ENCODE measurements at places on chromosomes 7 and 10. TPM values are rescaled to one million over a fixed set of nuclear protein-coding genes. Genes with fewer than 3 reads are reported as not detected.
A peak's percentile ranks its signal among the peaks of the same experiment; 100 is the strongest.

GRCh38 chr10:99993701-99994689 is 15.8 kb downstream of the DNMBP start:
- DNase-seq = peak; percentile 30

DNA sequence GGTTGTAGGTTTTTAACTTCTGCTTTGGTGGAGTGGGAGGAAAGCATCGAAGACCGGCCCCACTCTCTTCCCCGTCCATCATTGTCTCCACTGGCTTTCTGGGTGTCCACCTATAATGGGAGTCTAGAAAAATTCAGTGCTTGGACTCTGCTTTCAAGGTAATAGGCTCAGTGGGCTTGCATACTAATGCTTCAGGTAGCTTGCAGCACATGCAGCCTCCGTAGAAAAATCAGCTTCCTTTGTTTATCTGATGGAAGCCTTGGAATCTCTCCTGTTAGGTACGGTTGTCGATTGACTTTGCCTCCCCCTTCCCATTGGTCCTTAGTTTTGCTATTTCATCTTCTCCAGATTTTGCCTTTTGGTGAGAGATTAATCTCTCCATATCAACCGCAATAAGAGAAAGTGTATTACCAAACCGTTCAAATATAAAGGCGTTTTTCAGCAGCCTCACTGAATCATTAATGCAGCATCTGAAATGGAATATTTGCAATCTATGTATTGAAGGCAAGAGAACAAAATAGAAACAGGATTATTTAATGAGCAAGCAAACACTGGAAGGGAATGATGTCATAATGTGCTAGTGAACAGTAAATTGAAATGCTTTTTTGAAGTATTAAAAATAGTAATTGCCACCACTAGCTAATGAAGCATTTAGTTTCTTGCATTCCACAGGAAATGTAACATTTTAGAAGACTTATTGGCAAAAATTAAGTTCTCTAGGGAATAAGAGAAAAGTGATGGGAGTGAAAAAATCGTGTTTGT is 944 bp downstream of the AVL9 start:
- no peak for DNase-seq

- no peak for DNase-seq
These were observed 1.0 kb upstream of the PAX2 start for GRCh38 chr10:100744136-100744986.

DNA sequence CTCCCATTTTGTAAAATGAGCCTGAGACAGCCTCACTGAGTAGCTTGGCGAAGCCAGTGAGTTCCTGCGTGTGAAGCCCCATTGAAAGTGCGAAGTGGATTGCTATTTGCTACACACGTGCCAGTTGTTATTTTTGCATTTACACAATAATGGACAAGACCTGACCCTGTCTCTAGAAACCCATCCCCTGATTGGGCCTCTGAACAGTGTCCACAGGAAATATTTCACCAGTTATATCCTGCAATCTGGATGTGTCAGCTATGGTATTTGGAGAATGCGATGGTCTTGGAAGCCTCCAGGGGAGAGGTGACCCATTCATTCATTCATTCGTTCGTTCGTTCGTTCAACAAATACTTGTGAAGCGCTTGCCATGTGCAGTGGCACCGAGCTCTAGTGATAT is 37.1 kb downstream of the COL13A1 start:
- DNase-seq = no peak

- no peak for DNase-seq
These were observed 36.8 kb downstream of the AFAP1L2 start for GRCh38 chr10:114367351-114368056.

DNA sequence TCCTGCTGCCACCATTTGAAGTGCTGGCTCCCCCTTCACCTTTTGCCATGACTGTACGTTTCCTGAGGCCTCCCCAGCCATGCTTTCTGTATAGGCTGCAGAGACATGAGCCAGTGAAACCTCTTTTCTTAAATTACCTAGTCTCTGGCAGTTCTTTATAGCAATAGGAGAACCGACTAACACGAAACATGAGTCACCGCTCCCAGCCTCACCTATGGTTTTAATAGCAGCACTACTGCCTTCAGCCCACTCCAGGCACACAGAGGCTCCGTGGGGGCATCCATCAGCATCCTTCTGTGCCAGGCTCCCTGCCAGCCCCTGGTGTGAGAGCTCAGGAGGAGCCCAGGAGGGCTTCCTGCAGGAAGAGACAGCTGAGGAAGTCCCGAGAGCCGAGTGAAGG is 5.5 kb upstream of the ZNF316 start:
- DNase-seq = no peak

DNA sequence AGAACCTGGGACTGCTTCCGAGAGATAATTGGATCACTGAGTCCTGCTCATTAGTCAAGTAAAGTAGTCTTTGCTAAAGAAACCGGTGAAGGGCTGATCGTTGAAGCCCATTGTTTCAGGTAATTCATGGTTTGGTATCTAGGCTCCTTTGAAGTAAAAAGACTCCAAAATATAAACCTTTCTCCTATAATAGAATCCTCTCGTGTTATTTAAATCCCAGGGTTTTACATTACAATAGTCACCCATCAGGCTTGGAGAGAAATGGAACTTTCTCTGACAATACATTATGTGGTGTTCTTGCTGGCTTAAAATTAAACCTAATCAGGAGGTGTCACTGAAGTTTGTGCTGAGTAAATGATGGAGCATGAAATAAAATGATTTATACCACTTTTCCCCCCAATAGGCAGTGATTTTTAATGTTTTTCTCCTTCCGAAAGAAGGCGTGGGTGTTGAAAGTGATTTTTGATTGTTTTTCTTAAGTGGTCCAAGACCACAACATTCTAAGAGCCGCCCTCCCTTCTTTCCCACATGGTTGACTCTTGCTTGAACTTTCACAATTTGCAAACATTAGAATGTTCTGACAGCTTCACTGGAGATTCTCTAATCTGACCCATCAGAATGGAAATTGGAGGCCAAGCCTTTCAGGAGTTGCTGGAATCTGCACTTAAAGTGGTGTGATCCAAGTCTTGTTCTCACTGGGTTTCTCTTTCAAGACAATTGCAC is 44.2 kb downstream of the LRMDA start:
- DNase-seq = no peak

GRCh38 chr10:89138755-89139490 is 68.2 kb downstream of the CH25H start:
- DNase-seq = no peak

DNA sequence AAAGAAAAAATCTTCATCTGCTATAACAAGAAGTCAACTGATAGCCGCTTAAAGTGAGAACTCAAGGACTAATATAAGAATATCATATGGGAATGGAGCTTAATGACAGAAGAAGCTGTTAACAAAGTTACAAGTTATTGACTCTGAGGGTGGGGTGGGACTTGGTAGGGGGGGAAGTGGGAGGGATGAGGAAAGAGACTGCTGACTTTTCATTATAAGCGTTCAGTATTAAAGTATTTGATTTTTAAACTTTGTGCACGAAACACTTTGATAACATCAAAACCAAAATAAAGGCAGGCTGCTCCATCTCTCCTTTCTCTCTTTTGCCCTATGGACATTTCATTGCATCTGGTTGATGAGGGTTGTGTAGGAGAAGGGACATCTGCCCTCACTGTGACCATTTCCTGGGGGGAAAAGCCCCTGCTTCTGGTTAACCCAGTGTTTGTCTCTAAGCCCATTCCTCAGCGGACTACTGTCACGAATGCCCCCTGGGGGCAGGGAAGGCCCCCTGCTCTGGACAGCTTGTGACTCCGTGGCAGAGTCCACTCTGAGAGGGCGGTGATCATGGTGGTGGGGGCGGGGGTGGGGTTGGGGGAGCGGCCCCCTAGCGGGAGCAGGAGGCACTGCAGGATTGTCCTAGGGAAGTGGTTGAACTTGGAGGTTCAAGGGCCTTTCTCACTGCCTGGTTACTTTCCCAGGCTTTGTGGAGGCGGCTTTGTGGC is 17.4 kb downstream of the SLC13A4 start:
- DNase-seq = no peak

GRCh38 chr10:133327651-133328357 is 8.9 kb downstream of the CALY start:
- DNase-seq = no peak

DNA sequence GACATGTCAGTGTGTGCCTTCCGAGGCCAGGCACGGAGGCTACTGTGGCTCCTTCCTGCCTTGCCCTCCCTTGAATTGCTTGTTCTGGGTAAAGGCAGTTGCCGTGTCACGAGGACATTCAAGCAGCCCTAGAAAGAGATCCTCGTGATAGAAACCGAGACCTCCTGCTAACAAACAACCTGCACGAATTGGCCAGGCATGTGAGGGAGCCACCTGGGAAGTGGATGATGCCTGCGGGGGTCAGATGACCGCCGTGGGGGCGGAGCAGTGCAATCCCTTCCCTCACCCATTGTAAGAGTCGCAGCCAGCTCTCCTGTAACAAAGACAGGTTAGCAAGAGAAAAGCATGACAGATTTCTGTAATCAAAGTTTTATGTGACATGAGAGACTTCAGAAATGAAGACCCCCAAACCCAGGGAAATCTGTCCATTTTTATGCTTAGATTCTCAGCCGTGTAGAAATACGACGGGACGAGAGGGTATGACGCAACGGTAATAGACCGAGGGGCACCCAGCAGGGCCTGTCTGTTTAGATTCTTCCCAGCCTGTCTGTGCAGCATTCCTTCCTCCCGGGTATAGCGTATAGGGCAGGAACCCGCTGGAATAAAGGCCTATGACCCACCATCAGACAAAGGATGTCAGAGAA is 241.7 kb downstream of the GATA3 start:
- no peak for DNase-seq

DNA sequence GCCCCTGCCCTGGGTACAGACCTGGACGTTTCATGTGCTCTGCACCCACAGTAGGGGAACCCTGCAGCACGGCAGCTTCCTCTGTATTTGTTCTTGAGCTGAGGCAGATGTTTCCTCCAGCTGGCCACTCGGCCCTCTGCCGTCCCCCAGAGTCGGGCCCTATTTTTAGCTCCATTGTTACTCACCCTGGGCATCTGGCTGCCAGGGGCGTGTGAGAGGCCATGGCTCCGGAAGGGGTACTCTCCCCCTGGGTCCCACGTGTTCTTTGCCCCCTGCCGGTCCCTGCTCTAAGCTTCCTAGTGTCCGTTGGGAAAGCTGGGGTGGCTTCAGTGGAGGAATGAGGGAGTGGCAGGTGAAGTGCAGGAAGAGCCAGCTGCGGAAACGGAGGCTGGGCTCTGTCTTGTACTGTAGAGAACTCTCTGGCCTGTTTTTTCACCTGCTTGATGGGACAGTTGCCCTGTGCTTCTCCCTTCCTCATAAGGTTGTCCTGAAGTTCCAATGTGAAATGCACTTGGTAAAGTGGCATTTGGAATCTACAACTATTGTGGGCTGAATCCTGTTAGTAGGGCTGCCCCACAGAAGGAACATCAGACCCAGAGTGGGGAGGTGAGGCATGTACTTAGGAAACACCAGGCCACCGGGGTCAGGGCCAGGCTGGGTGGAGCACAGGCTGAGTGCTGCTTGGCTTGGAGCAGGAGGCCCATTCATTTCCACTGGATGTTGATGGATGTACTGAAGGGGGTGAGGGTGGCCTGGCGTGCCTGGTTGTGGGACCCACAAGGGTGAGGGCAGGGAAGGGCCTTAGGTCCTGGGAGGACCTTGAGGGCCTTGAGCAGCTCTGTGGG is 30.6 kb downstream of the PALD1 start:
- DNase-seq = peak; percentile 15

GRCh38 chr10:123390874-123391273 is 236.7 kb downstream of the BUB3 start:
- DNase-seq = no peak

DNA sequence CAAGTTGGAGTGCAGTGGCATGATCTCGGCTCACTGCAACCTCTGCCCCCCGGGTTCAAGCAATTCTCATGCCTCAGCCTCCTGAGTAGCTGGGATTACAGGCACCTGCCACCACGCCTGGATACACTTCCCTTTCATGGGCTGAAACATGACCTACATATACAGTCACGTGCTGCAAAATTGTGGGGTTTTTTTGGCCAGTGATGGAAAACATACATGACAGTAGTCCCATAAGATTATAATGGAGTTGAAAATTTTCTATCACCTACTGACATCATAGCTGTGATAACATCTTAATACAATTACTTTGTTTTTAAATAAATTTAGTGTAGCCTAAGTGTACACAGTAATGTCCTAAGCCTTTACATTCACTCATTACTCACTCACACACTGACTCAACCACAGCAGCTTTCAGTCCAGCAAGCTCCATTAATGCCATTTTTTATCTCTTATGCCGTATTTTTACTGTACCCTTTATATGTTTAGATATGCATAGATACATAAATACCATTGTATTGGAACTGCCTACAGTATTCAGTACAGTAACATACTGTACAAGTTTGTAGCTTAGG is 79.9 kb upstream of the TMEM196 start:
- no peak for DNase-seq

DNA sequence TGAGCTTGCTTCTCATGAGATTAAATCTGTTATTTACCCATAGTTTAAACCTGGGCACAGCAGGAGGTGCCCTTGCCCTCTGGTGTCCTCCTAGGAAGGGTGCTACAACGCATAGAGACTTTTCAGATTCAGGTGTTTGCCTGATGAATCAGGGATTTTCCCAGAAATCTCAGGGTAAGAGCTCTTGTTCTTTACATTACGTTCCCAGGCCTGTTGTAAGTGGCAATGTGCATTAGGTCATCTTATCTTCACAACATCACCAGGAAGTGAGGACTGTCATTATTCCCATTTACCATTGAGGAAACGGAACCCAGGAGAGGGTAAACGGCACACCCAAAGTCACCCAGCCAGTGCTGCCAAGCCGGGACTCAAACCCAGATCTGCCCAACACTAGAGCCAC is 73.0 kb downstream of the NHLRC2 start:
- no peak for DNase-seq

- DNase-seq = no peak
These were observed 213.2 kb upstream of the MDFIC start for GRCh38 chr7:114708646-114709045.

- DNase-seq = no peak
These were observed 198.4 kb downstream of the TPST1 start for GRCh38 chr7:66403564-66403963.

DNA sequence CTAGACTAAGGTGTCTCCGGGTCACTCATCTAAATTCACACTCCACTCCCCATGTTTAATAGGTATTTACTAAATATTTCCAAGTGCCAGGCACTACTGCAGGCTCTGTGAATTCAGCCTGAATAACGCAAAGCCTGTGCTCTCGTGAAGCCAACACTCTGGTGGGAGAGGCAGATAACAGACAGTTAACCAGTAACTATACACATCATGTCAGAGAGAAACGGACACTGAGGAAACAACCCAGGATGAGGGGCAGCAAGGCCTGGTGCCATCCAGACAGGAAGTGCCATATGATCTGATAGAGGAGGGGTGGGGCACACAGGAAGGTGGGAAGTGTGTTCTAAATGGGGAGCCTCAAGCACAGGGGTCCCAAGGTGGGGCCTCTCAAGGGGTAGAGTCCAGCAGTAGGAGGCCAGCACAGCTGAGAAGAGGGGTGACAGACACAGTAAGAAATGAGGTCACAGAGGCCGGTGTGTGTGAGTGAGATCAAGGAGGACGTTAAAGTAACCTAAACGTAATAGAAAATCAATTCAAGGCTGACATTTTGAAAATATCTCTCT is 85.3 kb downstream of the LARP4B start:
- no peak for DNase-seq

- DNase-seq = no peak
These were observed 140.6 kb downstream of the GNAI1 start for GRCh38 chr7:80275192-80275605.

Gene CTTNBP2
- 19.3 TPM for total RNA-seq

Gene RPEL1
- not detected for total RNA-seq

Gene GTPBP4
- 28.2 TPM for total RNA-seq

Gene NDUFB2
- total RNA-seq = 136 TPM

Gene GPR26
- total RNA-seq = not detected

All from tibial nerve (tissue), 4 donors.